ENCODE measurements at places on chromosomes 6 and 20.

DNA sequence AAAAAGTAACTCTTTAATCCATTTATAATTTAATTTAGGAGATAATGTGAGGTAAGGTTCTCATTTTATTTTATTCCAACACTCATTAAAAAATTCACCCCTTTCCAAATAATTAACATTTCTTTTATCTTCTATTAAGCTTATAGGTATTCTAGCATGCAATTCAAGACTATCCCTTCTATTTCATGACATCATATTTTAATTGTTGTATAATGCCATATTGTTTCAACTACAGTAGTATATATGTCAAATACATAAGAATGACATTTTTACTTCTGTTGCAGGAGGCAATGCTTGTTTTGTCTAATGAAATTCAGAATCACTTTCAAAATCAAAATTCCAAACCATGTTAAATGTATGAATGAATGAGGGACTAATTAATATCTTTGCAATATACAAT lies 76.2 kb downstream of the MAFB start:
- no peak for DNase-seq

- DNase-seq: no peak
Measured at GRCh38 chr6:12605888-12606345, 110.7 kb upstream of the PHACTR1 start.

- no peak for DNase-seq
Measured at GRCh38 chr6:1363729-1364572, 25.4 kb upstream of the FOXF2 start.

GRCh38 chr6:2081155-2082138 lies 164.0 kb downstream of the GMDS start:
- no peak for DNase-seq

- no peak for DNase-seq
Measured at GRCh38 chr6:111553580-111553979, 52.1 kb downstream of the TRAF3IP2 start.

DNA sequence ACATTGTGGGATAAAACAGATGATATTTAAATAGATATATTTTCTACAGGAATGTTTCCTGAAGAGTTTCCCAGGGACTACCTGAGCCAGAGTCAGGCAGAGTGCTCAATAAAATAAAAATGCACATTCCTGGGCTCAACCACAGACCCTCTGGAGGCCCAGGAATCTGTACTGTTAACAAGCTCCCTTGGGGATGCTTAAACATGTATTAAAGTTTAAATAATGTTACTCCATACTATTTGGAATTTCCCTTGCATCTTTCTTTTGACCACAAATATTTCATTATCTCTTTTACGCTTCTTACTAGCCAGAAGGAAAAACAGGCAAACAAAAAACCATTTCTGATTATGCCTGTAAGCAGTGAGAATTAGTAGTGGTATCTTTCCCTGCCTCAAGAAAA lies 42.3 kb downstream of the GPR63 start:
- no peak for DNase-seq

DNA sequence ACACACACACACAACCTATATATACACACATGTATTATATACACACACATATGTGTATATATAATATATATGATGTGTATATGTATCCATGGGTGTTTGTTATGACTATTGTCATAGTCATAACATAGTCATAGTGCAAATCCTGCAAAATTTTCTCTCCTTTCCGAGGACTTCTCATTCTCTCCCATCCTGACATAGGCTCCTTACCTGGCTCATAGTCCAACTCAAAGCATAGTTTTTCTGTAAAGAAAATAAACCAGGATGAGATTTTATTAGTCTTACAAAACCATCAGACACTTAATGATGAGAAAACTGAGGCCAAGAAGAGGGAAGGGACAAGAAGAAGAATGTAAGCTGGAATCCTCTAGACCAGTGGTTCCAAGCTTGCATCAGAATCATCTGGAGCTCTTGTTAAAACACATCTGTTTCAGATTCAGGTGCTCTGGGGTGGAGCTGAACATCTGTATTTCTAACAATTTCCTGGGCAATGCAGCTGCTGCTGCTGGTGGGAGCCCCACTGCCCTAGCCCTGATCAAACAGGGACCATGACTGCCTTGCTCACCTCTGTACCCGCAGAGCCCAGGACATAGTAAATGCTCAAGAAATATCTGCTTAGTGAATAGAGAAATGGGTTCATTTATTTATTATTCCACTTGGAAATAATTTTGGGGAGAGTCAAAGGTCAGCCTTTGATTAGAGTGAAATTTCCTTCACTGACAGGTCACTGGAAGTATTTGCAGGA lies 5.3 kb downstream of the TRIM10 start:
- DNase-seq: no peak

- DNase-seq: no peak
Measured at GRCh38 chr20:24648481-24648880, 179.1 kb downstream of the SYNDIG1 start.

- peak; percentile 65 for DNase-seq
Measured at GRCh38 chr6:137882225-137882961, 15.3 kb downstream of the TNFAIP3 start.

GRCh38 chr6:44779130-44779826 lies 391.8 kb downstream of the CDC5L start:
- no peak for DNase-seq

- DNase-seq: peak; percentile 45
Measured at GRCh38 chr6:151391471-151392413, at the start of gene ZBTB2. TSS of gene ZBTB2 (minus strand) at chr6:151391559. CDS start at chr6:151373637, 17,922 bp downstream.

GRCh38 chr6:87736809-87737540 lies 34.9 kb upstream of the AKIRIN2 start:
- DNase-seq: no peak

GRCh38 chr6:11036977-11037430 lies 7.1 kb downstream of the ELOVL2 start:
- DNase-seq: no peak

DNA sequence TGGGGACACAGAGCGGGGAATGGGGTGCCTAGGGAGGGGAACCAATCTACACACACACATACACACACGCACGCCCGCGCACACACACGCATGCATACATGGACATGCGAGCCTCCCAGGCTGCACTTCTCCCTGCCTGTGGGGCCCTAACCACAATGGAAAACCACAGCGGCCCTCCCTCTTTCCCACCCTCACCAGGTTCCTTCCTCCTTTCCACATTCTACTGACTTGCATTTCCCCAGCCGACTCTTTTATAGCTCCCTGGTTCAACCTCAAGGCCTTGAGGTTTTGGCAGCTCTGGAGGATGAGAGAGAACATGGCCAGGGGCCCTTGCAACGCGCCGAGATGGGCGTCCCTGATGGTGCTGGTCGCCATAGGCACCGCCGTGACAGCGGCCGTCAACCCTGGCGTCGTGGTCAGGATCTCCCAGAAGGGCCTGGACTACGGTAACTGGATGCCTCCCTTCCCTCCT lies at the start of gene BPI:
Gene BPI (plus strand): TSS at position 249 of the 472 bp plus-strand sequence. CDS start 68 bp downstream, at position 317.
- no peak for DNase-seq

- DNase-seq: no peak
Measured at GRCh38 chr6:133312006-133312405, 70.8 kb downstream of the EYA4 start.

DNA sequence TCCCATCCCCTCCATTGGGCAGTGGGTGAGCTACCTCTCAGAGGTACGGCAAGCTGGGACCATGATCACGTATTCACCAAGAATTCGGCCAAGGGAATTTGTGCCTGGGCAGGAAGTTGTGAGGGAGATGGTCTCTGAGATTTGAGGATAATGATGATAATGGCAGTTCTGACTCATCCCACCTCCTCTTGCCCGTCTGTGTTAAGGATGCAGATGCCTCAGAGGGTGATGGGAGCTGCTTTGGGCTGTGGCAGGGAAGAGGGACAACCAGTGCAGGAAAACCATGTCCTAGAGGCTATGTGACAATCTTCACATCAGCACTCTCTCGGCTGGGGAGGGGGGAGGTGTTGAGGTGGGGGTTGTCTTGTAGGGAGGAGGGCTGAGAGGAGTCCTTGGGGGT lies 4.3 kb downstream of the TGM6 start:
- DNase-seq: no peak

DNA sequence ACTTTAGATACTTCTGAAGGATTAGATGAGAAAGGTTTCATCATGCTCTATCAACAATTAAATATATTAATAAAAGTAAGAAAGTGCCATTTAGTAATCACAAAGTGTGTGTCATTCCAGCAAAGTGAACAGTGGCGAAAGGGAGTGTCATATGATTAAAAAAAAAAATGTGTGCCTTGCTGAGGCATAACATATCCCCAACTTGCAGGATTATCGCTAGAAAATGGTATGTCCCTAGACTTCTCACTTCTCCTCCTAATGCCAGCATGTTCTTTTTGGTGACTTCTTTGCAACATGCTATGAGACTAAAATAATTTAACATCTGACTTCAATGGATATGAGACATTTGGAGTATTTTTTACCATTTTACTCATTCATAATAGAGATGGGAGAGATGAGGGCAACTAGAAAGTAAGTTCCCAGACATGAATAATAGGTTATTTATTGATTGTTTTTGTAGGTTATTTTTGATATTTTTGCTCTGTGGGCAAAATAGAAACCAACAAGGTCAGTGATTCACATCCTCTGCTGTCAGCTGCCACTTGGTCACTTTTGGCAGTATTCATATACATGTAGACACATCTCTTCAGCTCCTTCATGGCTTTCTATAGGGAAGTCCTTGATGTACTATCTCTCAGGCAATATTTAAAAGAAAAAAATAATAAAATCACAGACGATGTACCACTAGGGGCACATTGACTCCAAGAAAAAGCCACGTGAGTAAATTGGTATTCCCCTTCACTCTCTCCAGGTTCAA lies 370.1 kb downstream of the BMP2 start:
- no peak for DNase-seq

GRCh38 chr6:14108571-14109410 lies 8.8 kb upstream of the CD83 start:
- peak; percentile 84 for DNase-seq

- no peak for DNase-seq
Measured at GRCh38 chr6:121885399-121886152, 450.1 kb downstream of the GJA1 start.

DNA sequence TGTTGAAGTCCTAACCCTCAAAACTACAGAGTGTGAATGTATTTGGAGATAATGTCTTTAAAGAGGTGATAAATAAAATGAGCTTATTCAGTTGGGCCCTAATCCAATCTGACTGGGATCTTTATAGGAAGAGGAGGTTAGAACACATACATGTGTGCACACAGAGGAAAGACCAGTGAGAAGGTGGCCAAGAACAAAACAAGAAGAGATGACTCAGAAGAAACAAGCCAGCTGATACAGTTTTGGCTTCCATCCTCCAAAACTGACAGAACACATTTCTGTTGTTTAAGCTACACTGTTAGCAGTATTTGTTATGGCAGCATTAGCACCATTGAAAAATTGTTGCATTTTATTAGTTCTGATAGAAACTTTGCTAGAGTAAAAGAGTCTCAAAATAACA lies 609.3 kb upstream of the IMPG1 start:
- DNase-seq: no peak

DNA sequence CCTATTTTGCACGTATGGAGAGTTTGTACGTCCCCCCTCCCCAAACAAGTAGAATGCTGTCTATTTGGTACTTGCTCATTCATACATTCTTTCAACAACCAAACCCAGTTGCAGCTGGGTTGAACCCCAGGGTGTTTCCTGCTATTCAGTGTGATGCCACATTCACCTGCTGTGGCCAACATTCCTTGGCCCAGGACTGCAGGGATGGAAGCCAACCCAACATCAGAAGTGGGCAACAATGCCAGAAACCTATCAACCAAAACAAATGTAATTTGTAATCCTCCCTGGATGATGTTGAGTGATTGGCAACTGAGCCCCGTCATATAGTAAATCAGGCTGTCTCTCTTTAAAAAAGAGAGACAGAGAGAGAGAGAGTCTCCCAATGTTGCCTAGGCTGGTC lies 8.9 kb downstream of the NT5E start:
- DNase-seq: no peak

DNA sequence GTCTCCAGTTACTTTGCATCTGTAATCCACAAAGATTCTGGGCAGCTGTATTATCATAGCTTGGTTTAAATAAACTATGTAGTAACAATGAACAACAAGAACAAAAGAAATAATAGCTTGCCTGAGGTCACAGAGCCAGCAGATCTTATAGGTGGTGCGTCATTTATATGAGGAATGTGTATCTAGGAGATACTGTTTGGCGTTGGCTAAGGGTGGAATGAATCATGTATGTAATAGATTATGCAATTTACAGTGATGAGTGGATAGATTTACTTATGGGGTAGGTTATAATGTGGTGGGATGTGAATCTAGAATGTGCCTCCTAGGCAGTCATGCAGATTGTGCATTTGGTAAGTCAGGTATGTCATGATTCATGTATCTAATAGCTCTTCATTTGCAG lies 42.8 kb downstream of the HNF4A start:
- no peak for DNase-seq

GRCh38 chr6:136137008-136137692 lies 113.0 kb downstream of the MTFR2 start:
- no peak for DNase-seq

GRCh38 chr20:36582322-36582721 lies 8.9 kb downstream of the TGIF2 start:
- DNase-seq: no peak

- no peak for DNase-seq
Measured at GRCh38 chr20:25054995-25055629, 2.8 kb downstream of the ACSS1 start.

DNA sequence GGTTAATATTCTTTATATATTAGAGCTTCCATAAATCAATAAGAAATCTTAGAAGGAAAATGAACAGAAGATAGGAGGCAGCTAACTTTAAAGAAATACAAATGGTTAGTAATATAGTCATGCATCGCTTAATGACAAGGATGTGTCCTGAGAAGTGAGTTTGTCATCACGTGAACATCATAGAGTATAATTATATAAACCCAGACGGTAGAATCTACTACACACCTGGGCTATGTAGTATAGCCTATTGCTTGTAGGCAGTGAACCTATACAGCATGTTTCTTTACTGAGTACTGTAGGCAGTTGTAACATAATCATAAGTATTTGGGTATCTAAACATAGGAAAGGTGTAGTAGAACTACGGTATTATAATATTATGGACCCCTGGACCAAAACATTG lies 14.3 kb downstream of the TBPL1 start:
- DNase-seq: no peak

- DNase-seq: peak; percentile 49
Measured at GRCh38 chr6:136609873-136610706, 59.9 kb upstream of the MAP7 start.

DNA sequence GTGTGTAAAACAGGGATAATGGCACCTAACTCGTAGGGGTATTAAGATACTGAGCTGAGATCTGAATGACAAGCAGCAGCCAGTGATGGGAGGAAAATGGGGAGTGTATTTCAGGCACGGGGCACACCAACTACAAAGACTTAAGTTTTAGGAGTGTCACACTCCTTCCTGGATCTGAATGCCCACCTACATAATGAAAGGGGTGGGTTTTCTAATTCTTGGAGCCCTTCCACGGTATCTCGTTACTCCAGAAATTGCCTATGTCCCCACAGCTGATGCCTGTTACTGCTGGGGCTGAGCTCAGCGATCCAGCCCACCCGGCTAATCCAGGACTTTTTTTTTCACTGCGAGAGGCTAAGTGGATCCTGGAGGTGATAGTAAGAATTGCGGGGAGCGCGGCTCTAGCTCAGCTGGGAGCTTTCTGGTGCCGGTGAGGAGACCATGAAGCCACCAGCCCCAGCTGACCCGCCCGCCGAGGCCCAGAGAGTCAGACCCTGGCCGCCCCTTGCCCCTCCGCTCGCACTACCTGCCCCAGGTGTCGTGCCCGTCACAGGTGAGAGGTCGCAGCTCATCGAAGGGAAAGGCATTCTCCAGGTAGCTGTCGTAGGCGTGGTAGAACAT lies 727 bp downstream of the EDEM2 start:
- DNase-seq: peak; percentile 9
